Thyroid gland (tissue), 4 donors: ENCODE measurements at places on chromosomes 12 and 14. TPM values are rescaled to one million over a fixed set of nuclear protein-coding genes. Genes with fewer than 3 reads are reported as not detected.

Gene SPRYD4
- 4.5 TPM for total RNA-seq

Gene C12orf60
- 2.5 TPM for total RNA-seq

Gene RNASE1
- total RNA-seq, result 208 TPM

Gene KDM5A
- 68.4 TPM for total RNA-seq

Gene ENDOU
- total RNA-seq, result 1.1 TPM

Gene DEPDC4
- 0.81 TPM for total RNA-seq

Gene CNPY2
- 120 TPM for total RNA-seq

Gene C12orf43
- 13.6 TPM for total RNA-seq

Gene NFE2
- total RNA-seq, result 1.7 TPM

Gene DLGAP5
- 0.22 TPM for total RNA-seq

Gene CD4
- 4.3 TPM for total RNA-seq

Gene DEGS2
- 7.6 TPM for total RNA-seq

Gene OR6C2
- total RNA-seq, result not detected

Gene RNASE2
- total RNA-seq, result not detected

Gene MMP19
- total RNA-seq, result 4.0 TPM

Gene SERPINA4
- total RNA-seq, result not detected

Gene RASAL1
- 27.3 TPM for total RNA-seq

Gene PPP1R36
- total RNA-seq, result not detected

Gene TM7SF3
- 213 TPM for total RNA-seq

Gene MIP
- total RNA-seq, result not detected

Gene SLC10A1
- total RNA-seq, result not detected

Gene SMIM41
- total RNA-seq, result not detected

Gene PROX2
- not detected for total RNA-seq

Gene FBXO33
- total RNA-seq, result 27.4 TPM

Gene KRT1
- not detected for total RNA-seq

Gene HOXC11
- not detected for total RNA-seq

Gene RPL36AL
- 119 TPM for total RNA-seq

Gene ADCK1
- 11.2 TPM for total RNA-seq

Gene SLC4A8
- total RNA-seq, result 1.5 TPM
